ENCODE measurements at places on chromosomes 12 and 14.
A peak's percentile ranks its signal among the peaks of the same experiment; 100 is the strongest.

- DNase-seq, result no peak
Observed at GRCh38 chr12:58844161-58844560, 76.1 kb downstream of the LRIG3 start.

- DNase-seq, result peak; percentile 59
Observed at GRCh38 chr14:69355607-69356281, 42.4 kb downstream of the ERH start.

DNA sequence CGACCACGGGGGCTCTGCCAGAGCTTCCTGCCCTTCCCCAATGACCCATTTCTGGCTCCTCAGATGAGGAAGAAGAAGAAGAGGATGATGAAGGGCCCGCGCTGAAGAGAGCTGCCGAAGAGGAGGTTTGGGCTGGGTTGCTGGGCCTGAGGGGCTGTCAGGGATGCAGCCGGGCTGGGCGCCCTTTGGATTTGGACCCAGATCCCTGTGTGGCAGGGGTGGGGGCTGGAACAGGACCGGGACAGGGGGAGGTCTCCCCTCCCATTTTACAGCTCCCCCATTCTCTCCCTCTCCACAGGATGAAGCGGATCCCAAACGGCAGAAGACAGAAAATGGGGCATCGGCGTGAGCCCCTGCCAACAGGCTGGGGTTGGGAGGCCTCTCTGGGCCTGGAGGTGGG lies 2.2 kb upstream of the LAG3 start:
- DNase-seq, result no peak

- DNase-seq, result no peak
Observed at GRCh38 chr12:109189291-109189690, 72.9 kb downstream of the ACACB start.

DNA sequence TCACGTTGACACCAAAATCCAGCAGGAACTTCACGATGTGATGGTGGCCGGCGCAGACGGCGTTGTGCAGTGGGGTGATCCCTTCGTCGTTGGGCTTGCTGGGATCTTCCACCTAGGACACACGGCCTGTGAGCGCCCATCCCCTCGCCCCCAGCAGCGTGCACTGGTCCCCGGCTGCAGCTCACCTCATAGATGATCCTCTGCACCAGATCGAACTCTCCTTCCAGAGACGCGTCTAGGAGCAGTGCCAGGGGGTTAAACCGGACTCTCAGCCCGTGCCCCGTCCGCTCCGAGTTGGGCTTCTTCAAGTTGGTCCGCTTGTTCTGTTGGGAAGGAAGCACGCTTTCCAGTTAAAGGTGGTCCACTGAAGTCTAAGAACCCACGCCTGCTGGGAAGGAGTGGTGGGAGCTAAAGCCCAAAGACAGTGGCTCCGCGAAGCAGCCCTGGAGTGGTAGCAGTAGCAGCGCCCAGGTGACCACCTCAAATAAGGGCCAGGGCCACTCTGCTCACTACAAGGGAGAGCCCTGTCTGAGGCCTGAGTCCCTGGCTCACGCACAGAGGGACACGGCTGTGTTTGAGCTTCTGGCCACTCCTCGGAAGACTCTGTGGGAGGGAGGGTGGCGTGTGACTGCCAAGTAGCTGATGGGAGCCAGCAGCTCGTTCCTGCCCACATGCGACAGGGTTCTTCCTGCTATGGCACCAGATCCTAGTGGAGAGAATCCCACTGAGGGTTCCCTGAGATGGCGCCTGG lies 23.3 kb downstream of the ZFYVE21 start:
- no peak for DNase-seq

DNA sequence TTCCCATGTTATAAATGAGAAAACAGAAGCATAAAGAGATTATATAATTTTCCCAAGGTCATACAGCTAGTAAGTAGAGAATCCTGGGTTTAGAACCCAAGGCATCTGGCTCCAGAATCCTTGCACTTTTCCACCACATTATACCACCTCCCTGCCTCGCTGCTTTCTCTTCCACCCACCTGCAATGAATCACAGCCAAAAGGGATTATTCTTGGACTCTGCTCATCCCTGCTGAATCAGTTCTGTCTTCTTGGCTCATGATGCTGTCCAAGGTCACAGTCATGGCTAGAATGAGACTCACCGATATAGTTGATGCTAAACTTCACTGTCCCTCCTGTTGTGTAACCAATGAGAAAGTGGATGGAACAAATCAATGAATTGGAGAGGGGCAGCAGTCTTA lies 356.6 kb downstream of the FUT8 start:
- no peak for DNase-seq

DNA sequence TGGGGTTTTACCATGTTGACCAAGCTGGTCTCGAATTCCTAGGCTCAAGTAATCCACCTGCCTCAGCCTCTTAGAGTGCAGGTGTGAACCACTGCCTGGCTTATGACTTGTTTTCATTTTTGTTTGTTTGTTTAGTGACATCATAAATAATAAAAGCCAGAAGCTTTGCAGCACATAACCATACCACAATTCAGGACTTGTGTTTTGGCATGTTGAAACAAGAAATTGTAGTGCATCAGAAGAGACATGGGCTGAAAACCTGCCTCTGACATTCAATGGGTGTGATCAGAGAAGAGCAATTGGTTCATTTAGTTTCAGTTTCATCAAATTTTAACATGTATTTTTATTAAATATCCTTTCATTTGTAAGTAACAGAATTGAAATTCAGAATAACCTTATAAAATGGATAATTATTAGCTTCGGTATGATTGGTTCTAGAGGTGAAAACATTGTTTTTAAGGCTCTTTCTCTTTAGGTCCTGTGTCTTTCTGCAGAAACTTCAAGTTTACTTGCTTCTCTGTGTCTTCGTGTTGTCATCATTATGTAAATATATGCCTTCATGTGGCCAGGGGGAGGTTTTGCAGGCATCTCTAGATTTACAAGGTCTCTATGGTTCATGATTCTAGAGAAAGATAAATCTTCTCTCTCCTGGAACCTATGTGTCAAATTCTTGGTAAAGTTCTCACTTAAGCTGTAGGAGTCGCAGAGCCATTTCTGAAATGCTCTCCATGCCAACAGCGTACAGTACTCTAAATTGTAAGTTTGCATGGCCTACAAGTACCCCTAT lies 312.0 kb downstream of the KCNC2 start:
- no peak for DNase-seq

GRCh38 chr12:85693093-85693665 lies 143.0 kb downstream of the RASSF9 start:
- no peak for DNase-seq

Data from fibroblast of pulmonary artery (primary cell).